Sciatic nerve (tissue), 2 donors: ENCODE measurements at places on chromosomes 2 and 18. TPM values are rescaled to one million over a fixed set of nuclear protein-coding genes. Genes with fewer than 3 reads are reported as not detected.

DNA sequence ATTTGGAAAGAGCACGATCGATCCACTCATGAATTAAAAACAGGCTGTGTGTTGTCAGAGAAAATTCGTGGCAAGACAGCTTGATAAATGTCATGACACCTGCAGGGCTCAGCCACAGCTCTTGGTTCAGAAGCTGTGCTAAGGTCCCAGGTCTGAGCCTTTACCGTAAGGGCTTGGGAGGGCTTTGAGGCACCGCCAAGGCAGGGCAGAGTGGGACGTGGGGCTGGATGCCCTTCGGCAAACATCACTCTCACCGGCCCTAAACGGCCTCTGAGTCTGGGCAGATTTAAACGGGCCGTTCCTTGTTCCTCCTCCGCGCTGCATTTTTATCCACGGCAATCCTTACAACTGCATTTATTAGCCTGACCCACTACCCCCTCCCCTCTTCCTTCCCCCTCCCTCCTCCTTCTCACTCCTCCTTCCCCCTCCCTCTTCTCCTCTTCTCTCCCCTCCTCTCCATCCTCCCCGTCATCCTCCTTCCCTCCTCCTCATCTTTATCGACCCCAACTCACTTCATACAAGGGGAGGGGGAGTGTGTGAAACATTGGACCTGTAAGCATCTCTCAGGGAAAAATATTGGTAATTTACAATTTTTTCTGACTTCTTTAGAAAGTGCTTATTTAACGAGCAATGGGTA, 33.9 kb downstream of the MBP start:
- peak; percentile 56 for DNase-seq

- DNase-seq = no peak
Measured at GRCh38 chr2:232523682-232524597, 2.0 kb upstream of the CHRND start.

- no peak for DNase-seq
Measured at GRCh38 chr2:56372071-56372656, 188.4 kb downstream of the CCDC85A start.

- peak; percentile 94 for DNase-seq
Measured at GRCh38 chr2:177164584-177165052, 48.0 kb upstream of the HNRNPA3 start.

- no peak for DNase-seq
Measured at GRCh38 chr2:240146141-240146561, 5.7 kb upstream of the OTOS start.

DNA sequence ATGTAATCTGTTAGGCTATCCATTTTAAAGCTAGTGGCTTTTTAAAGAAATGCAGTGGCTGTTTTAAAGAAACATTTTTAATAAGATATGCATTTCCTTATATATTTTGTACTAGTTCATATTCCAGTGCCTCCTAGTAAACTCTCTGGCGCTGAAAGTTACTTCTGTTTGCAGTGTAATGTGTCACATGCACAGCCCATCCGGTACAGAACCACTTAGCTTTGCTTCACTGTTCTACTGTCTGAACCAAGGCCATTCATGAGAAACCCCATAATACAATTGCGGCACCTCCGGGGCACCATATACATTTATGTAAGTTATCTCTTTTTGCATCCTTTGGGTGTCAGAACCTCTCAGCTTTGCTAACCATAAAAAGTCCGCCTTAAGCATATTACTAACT, 114.6 kb upstream of the KCTD1 start:
- DNase-seq = no peak

- DNase-seq = no peak
Measured at GRCh38 chr2:212213191-212213590, 325.4 kb downstream of the ERBB4 start.

DNA sequence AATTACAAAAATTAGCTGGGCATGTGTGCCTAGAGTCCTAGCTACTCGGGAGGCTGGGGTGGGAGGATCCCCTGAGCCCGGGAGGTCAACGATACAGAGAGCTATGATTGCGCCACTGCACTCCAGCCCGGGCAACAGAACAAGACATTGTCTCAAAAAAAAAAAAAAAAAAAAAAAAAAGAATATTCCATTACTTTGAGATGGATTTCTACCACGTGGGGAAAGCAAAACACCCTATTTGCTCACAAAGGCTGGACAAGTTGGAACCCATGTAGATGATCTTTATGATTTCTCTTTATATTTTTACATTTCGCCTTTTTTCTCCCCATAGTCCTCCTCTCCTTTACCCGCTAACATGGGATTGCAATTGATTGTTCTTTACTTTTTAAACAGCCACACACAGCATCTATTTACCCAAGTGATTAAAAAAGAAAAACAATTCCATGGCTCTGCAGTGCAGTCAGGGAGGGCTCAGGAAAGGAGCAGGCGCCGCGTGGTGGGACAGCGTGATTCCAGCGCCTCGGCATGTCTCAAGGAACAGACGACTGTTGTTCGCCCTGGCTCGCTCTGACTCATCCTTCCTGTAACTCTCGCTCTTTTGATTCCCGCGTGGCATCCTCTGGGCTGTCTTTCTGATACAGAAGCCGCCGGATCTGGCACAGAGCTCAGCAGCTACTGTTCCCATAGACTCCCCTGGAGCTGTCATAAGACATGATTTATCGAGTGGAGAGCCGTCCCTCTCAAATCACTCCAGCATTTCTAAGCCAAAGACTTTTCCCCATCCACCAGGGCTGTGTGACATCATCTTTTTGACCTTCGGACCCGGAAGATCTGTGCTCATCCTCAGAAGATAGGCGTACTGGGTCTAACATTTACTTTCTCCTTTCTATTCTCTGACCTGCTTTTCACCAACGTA, 230.4 kb upstream of the AGAP1 start:
- peak; percentile 91 for DNase-seq

- no peak for DNase-seq
Measured at GRCh38 chr18:49795612-49796552, 17.5 kb downstream of the ACAA2 start.

DNA sequence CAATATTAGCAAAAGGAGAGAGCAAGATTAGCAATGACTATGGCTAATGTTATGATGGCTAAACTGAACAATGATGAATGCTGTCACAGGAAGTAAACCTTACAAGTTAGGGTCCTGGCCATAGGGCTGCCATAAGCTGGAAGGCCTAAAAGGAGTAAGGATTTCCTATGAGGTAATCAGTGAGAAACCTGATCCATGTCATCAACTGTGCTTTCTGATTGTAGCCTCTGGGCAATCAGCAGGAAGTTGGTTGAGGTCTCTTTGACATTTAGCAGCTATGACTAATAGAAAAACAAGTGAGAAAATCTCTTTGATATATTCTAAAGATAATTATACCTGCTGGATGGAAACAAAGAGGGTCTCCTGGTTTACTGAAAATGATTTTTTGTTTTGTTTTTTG, 193.0 kb downstream of the RAB3GAP1 start:
- DNase-seq = no peak

- DNase-seq = no peak
Measured at GRCh38 chr18:63788447-63789096, 13.4 kb downstream of the SERPINB7 start.

- no peak for DNase-seq
Measured at GRCh38 chr2:203857656-203858055, 9.9 kb upstream of the CTLA4 start.

DNA sequence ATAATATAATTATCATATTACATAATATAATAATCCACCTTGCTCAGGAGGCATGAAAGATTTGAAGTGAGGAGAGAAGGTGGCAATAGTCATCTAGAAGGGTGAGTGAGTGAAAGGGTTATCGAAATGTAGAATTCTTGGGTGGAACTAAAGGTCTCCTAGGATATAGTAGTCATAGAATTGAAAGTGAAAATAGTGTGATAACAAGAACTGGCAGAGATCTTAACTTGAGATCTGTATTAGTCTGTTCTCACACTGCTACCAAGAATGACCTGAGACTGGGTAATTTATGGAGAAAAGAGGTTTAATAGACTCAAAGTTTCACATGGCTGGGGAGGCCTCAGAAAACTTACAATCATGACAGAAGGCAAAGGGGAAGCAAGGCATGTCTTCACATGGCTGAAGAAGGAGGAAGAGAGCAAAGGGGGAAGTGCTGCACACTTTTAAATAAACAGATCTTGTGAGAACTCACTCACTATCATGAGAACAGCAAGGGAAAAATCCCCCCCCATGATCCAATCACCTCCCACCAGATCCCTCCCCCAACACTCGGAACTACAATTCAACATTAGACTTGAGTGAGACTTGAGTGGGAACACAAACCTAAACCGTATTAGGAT, 351.5 kb downstream of the NR4A2 start:
- no peak for DNase-seq

DNA sequence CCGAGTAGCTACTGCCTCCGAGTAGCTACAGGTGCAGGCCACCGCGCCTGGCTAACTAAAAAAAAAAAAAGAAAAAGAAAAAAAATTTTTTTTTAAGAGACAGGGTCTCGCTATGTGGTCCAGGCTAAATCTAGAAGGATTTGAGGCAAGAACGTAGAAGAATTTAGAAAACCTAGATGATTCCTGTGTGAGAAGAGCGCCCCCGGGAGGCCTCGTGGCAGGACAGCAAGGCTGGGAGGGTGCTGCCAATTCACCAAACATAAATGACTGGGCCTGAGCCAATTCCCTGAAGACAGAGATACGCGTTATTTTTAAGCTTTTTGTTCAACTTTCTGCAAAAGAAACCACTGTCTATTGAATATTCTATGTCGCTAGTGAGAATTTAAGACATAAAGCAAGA, 90.1 kb upstream of the TGFA start:
- DNase-seq = no peak

Gene STARD6
- total RNA-seq = 0.85 TPM

Gene TRIM43
- not detected for total RNA-seq

Gene NAT8
- not detected for total RNA-seq

Gene NEU2
- not detected for total RNA-seq

Gene EMILIN2
- total RNA-seq = 25.1 TPM

Gene DLX1
- total RNA-seq = 0.94 TPM

Gene LYG2
- not detected for total RNA-seq
